ENCODE measurements at places on chromosomes 4 and X.

DNA sequence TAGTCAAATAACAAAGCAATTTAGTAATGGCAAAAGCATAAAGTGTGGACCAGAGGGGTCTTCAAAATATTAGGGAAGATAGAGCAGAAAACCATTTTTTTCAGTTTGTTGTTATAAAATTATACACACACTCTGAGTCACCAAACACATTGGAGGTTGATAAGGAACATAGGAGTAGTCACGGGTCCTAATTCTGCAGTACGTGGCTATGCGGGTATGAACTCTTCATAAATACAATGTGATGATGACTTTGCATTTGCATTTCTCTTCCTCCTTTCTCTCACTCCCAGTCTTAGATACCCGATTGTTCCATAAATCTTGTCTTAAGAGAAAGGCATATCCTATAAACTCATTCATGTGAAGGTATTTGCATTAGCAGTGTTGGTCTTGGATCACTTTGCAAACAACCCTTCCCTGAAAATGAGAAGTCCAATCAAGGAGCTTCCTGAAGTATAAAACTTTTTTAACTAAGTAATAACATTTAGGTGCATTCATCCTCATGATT lies 223.6 kb downstream of the PALLD start:
- no peak for DNase-seq

DNA sequence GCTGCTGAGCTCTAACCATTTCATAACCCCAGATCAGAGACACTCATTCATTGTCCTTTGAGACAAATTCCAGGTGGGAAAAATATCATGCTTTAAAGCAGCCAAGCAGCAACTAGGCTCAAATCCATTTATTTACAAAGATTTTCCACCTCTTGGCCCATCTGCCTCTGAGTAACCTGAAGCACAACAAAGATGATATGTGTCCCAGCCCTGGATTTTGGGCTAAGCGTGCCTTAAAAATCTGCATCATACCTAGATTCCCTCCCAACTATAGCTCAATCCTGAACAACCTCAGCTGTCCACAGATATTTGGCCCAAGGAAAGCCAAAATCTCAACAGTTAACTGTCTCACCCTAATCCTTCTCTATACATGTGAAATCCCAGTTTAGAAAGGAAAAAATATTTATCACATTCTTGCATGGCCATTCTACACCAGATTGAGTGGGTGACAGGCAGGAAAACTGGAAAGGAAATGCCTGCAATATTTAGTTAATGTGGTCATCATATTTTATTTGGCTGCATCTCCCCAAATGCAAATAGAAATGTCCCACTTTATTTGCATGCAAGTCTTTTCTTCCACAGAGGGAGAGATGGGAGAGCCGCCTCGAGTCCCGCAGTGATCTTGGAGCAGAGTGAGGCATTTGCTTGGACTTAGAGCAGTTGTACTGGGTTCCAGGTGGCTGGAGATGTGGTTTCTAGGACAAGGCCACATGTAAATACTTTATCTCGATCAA lies 146.4 kb upstream of the EOLA2 start:
- DNase-seq: no peak

DNA sequence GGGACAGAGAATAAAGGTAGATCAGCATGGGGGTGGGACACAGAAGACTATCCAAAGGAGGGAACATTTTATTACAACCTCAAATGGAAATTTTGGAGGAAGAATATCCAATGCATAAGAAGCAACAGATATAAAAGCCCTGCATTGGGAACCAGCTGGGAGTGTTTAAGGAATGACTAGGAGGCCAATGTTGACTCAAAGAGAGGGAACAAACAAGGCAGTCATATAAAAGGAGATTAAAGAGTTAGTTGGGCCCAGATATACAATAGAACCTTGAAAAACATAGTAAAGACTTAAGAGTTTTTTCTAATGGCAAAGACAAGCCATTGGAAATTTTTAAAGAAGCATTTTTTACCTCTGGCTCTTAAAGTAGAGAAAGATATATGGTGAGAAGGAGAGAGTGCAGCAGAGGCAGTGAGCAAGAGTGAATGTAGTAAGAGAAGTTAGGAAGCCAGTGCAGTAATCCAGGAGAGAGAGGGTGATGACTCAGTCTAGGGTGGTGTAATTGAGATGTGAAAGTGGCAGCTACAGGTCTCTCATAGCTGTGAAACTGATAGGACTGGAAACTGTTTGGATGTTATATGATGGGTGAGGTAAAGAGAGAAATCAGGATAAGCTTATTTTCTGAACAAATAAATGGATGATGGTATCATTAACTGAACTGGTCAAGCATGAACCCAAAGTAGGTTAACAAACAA lies 182.2 kb upstream of the ATOH1 start:
- no peak for DNase-seq

DNA sequence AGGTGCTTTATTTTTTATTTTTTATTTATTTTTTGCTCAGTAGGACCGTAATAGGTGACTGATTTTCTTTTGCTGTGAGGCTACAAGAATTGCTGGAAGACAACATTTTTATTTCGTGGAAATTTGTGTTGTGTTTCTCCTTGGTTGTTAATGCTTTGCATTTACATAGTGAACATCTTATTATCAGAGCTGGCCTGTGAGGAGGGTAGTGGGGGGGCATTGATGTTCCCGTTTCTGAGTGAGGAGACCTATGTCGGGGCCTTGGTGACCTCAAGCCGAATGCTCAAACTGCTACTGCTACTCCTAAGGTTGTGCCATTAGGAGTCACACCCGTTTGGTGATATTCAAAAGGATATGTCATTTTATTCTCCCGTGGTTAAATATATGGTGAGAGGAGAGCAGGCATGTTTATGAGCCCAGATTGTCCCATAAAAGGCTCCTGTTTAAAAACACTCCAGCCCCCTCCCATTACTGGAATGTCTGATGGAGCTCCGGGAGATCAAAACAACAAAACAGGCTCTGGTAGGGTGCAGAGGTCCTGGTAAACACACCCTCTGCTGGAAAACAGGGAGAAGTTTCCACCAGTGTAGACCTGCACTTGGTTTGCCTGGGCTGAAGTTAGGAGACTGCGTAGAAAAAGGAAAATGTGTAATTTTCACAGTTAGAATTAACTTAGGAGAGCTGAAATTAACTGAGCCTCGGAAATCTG lies 5.6 kb downstream of the PDGFRA start:
- no peak for DNase-seq

DNA sequence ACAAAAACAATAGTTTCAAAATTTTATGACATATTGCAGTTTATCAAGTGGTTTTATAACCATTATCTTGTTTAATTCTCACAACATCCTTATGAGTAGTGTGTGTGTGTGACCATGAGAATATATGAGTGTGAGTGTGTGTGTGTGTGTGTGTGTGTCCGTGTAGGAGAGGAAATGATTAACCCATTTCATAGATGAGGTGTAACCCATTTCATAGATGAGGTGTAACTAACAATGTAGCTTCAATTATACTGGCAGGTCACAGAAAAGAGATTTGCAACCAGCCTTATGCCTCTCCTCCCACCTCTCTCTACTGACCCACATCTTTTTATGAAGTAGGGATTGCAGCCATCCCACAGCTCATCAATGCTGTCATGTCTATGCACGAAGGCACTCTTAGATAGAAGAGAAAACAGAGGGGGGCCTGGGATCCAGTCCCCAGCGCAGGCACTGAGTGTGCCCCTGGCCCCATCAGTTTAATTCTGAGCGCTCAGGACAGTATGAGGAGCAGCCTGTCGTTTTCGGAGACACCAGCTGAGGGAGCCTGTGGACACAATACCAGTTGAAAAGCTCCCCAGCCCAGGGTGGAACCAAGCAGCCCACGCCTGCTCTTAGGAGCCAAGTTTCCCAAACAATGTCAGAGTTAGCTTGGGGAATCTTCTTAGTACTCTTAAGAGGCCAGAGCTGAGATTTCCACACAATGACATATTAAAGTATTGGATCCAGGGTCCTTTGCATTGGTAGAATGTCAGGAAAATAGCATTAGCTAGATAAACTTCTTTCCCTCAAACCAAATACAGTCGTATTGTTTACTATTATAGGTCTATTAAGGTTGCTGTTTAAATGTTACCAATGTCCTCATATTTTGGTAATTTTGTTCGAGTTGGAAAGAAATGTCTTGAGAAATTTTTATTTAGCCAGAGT lies 88.6 kb downstream of the PALLD start:
- DNase-seq: no peak

DNA sequence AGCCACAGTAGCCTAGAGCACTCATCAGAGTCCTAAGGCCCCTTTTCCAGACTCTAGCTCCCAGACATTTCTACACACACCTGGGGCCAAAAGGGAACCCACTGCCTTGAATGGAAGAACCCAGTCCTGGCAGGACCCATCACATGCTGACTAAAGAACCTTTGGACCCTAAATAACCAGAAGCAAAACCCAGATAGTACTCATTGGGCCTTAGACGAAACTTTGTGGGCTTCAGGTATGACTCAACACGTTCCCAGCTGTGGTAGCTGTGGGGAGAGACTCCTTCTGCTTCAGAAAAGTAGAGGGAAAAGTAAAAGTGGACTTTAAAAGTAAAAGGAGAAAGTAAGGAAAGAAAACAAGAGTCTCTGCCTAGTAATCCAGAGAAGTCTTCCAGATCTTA lies 311.5 kb downstream of the OPHN1 start:
- no peak for DNase-seq

All from activated T-cell treated with anti-CD3 and anti-CD28 coated beads for 24 hours (primary cell).